ENCODE measurements at places on chromosomes 12 and 14. TPM values are rescaled to one million over a fixed set of nuclear protein-coding genes. Genes with fewer than 3 reads are reported as not detected.

KRT78 gene
- total RNA-seq, result not detected

DNA sequence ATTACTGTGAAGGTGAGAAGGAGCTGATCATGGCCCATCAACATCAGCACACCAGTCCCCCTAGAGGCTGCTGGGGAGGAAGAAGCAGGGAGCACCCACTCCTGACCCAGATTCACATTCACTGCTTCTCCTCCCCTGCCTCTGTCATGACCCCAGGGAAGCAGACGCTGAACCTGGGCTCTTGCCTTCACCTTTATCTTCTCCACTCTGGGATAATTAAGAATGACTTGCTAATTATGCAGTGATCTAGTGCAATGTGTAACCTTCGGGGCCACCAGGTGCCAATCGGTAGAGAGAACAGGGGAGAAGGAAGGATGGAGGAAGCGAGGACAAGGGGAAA lies 44.4 kb upstream of the IQSEC3 start:
- no peak for DNase-seq
- no peak overlapping the region for H3K27ac ChIP-seq
- H3K4me3 ChIP-seq, result no peak overlapping the region
- no peaks in the 10 kb centered on the region for H3K36me3 ChIP-seq
- H3K4me1 ChIP-seq, result no peaks in the 10 kb centered on the region

DNA sequence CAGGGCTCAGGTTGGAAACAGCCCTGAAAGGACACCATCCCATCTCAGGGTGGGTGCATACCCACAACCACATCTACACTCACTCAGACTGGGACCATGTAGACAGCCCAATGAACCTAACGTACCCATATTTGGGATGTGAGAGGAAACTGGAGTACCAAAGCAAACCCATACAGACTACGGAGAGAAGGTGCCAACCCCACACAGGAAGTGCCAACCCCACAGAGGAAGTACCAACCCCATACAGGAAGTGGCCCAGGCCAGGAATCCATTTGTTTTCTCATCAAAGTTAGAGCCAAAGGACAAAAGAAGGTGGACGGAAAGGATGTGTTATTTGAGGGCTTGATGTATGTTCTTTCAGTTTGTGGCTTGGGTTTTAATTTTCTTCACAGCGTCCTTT lies 19.5 kb upstream of the SPIC start:
- H3K4me1 ChIP-seq, result peaks cover 12% of the 10 kb centered on the region
- no peak for DNase-seq
- H3K27me3 ChIP-seq, result no peaks in the 10 kb centered on the region
- peak overlapping the region; percentile 23 for H3K4me3 ChIP-seq
- H3K36me3 ChIP-seq, result no peaks in the 10 kb centered on the region
- no peak overlapping the region for H3K27ac ChIP-seq

- no peaks in the 10 kb centered on the region for H3K27me3 ChIP-seq
- H3K4me1 ChIP-seq, result peaks cover 62% of the 10 kb centered on the region
- no peak overlapping the region for H3K27ac ChIP-seq
- DNase-seq, result no peak
Observed at GRCh38 chr12:123073292-123073691, 77.6 kb downstream of the PITPNM2 start.

ENDOU gene
- not detected for total RNA-seq

DNA sequence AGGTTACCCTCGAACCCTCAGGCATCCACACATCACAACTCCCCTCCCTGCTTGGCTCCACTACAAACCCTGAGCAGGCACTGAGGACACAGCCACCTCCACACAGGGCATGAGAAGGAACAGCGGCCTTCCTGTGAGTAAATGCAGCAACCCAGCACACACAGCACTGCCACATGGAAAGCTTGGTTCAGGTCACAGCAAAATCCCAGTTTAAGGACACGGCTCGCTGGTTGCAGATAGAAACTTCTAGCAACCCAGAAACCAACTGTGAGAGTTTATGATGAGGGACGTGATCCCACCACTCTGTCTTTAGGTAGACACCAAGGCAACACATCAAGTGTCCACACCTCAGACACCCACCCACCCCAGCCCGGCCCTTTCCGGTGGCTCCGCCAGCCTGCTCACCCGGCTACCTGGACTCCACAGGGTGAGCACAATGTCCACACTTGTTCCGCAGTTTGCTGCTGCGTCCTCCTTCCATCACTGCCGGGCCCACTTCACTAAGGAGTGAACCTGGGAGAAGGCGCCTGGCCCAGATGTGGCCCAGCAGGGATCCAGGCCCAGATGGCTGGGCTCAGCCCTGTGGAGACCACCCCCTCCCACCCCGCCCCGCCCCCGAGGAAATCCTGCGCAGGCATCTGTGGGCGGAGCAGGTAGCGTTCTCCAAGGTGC lies 13.2 kb downstream of the CDCA4 start:
- DNase-seq, result no peak
- H3K27ac ChIP-seq, result no peak overlapping the region
- no peaks in the 10 kb centered on the region for H3K27me3 ChIP-seq

NFATC4 gene
- total RNA-seq, result 0.81 TPM

GRCh38 chr12:70408004-70408790 lies 42.1 kb downstream of the KCNMB4 start:
- no peak overlapping the region for H3K27ac ChIP-seq
- no peaks in the 10 kb centered on the region for H3K4me1 ChIP-seq
- no peak for DNase-seq
- no peak overlapping the region for H3K4me3 ChIP-seq

- H3K27me3 ChIP-seq, result no peaks in the 10 kb centered on the region
- H3K4me3 ChIP-seq, result no peak overlapping the region
- no peak for DNase-seq
- no peaks in the 10 kb centered on the region for H3K4me1 ChIP-seq
- no peaks in the 10 kb centered on the region for H3K36me3 ChIP-seq
Observed at GRCh38 chr12:127628645-127629044, 638.3 kb upstream of the TMEM132C start.

PTPN21 gene
- 0.28 TPM for total RNA-seq

ISM2 gene
- not detected for total RNA-seq

DNA sequence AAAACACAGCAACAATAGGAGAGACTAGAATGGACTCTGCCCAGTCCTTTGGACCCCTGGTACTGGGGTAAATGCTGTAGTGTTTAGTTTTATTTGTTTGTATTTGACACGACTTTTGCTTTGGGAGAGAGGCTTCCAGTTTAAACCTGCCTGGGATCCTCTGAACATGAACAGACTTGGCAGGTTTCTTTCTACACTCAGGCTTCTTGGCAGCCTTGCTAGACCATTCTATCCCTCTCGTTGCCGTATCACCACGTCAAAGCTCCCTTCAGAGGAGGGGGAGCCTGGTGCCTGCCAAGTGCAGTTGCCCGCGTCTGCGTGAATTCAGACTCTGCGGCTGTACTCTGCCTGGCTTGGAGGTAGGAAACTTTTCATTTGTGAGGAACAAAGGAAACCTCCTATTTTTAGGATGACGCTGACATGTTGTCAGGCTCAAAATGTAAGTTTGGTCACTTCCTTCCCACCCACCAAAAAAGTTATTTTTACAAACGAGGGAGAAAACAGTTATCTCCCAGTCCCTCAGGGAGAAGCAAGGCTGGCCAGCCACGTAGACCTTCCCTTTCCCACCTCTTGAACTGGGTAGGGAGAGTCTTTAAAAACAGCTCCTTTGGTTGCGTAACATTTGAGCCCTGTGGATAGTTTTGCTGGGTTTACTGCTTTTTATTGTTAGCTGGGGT lies 25.9 kb downstream of the CD9 start:
- H3K4me1 ChIP-seq, result peaks cover 16% of the 10 kb centered on the region
- H3K27me3 ChIP-seq, result no peaks in the 10 kb centered on the region
- no peak overlapping the region for H3K27ac ChIP-seq
- H3K4me3 ChIP-seq, result no peak overlapping the region
- no peak for DNase-seq
- H3K36me3 ChIP-seq, result no peaks in the 10 kb centered on the region

- H3K27me3 ChIP-seq, result no peaks in the 10 kb centered on the region
- H3K4me1 ChIP-seq, result peaks cover 83% of the 10 kb centered on the region
- DNase-seq, result no peak
- H3K27ac ChIP-seq, result no peak overlapping the region
Observed at GRCh38 chr14:69631509-69631908, 20.1 kb downstream of the SUSD6 start.

CLEC6A gene
- total RNA-seq, result not detected

GRCh38 chr14:60165547-60165876 lies 314 bp upstream of the DHRS7 start:
- no peaks in the 10 kb centered on the region for H3K27me3 ChIP-seq
- DNase-seq, result no peak
- H3K4me1 ChIP-seq, result peaks cover 31% of the 10 kb centered on the region
- no peaks in the 10 kb centered on the region for H3K36me3 ChIP-seq
- peak overlapping the region; percentile 91 for H3K27ac ChIP-seq

DNA sequence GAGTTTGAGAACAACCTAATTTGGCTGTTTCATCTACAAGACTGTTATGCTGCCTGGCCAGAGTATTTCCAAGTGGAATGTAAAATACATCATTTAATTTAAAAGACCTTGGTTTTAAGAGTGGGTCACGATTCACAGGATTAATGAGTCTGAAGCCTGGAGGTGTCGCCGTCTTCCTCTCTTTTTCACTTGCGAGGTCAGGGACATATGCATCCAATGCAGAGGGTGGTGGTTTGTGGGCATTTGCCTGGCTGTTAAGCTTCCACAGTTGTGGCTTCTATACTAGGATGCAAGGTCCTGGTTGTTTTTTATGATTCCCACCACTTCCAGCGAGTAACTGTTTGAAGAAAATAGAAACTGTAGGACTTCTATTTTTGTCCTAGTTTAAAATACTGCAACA lies 22.8 kb upstream of the RASSF3 start:
- H3K4me3 ChIP-seq, result no peak overlapping the region
- H3K4me1 ChIP-seq, result peaks cover 22% of the 10 kb centered on the region
- no peak for DNase-seq
- no peak overlapping the region for H3K27ac ChIP-seq
- no peaks in the 10 kb centered on the region for H3K36me3 ChIP-seq
- no peaks in the 10 kb centered on the region for H3K27me3 ChIP-seq
